Esophagus squamous epithelium (tissue), 5 donors: ENCODE measurements at places on chromosomes 5 and 9.

DNA sequence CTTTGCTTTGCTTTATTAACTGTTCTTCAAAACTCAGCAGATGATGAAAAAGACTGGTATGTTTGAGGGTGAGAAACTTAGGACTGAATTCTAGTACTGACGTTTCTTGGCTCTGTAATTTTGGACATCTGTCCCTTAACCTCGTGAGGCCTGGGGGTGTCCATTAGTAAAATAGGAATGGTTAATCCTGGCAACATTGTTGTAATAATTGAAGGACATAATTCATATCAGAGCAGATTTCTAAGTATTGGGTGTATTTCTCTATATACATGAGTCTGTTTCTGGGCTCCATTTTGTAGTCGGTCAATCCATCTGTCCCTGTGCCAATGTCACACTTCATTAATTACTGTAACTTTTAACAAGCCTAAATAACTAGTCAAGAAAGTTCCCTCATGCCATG lies 206.7 kb downstream of the MAST4 start:
- no peak for DNase-seq

DNA sequence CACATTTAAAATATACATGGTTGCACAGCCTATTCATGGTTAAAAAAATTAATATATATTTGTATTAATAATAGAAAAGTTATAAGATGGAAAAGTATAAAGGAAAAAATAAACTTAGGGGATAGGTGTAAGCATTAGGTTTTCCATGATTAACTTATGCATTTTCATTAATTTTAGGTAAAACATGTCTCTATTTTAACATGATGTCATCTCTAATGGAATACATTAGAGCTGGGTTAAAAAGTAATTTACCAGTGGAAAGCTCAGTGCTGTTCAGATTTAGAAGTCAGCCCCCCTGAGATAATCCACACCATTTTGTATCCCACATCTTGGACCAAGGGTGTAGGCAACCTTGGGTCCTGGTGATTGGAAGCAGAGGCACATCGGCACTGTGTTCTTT lies 49.7 kb downstream of the SNX24 start:
- DNase-seq, result no peak

DNA sequence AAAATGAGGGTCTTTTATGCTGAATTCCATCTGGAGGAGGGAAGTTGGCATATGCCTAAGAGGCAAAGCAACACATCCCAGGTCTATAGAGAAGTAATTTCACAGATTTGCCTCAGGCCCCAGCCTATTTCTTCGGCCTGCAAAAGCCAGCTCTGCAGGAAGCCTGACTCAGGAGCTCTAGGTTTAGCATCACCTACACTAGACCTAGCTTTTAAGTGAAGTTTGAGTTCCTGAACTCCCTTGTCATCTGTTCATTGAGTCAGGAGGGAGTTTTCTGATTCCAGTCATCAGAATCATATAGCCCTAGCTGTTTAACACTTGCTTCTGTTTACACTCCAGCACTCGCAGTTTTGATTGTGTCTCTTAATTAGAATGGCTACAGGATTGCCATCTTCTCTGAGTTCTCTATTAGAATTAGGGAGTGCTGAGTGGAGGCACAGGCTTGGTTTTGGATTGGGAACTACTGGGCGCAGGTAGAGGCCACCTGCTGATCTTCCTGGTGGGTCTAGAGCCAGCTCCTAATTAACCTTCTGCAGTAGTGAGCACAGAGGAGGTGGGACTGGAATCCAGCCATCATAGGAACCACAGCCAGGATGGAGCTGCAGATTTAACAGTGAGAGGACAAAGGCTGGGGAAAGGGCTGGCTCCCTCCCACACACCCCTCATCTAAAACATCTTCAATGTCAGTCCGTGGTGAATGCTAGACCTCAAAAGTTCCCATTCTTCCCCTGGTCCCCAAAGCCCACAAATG lies 179.5 kb downstream of the TRIO start:
- no peak for DNase-seq

DNA sequence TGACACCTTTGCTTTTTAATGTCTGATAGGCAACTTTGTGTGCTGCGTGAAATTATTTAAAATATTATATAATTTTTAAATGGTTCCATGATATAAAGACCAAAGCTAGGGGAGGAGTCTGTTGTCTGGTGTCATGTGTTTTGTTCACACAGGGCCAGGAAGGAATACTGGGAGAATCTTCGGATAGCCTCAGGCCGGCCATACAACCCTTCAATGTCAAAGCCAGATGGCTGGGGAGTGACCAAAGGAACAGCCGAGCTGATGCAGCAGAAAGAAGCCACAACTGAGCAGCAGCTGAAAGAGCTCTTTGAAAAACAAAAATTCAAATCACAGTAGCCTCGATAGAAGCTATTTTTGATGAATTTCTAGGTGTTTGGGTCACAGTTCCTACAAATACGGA lies 19.2 kb downstream of the BHMT start:
- no peak for DNase-seq

GRCh38 chr5:97115932-97116331 lies 26.5 kb downstream of the LIX1 start:
- no peak for DNase-seq
